COLO829 (cell line): ENCODE measurements at places on chromosomes 13 and 19.

GRCh38 chr13:38763446-38764381 lies 76.8 kb downstream of the FREM2 start:
- peak; percentile 79 for DNase-seq

GRCh38 chr19:42433503-42434260 lies 6.5 kb upstream of the LIPE start:
- peak; percentile 47 for DNase-seq

- no peak for DNase-seq
Observed at GRCh38 chr13:98846986-98847385, 94.5 kb upstream of the SLC15A1 start.

GRCh38 chr19:45098521-45099466 lies 5.8 kb downstream of the PPP1R37 start:
- no peak for DNase-seq

DNA sequence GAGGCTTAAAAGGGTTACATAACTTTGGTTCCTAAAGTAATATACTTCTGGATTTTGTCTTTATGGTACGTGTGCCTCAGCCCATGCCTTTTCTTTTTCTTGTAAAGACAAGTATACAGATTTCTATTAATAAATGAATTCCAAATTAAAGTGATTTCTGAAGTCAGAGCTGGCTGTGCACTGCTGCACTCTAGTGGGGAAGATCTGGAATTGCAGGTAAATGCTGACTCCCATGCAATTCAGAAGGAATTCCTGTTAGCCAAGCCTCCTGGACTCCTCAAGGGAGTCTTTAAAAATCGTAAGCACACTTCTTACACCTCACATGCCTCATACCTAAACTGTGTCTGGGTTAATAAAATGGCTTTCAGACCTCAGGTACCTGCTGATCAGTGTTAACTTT lies 118.4 kb upstream of the SLC7A1 start:
- peak; percentile 39 for DNase-seq

GRCh38 chr19:3986260-3987041 lies 1.2 kb upstream of the EEF2 start:
- DNase-seq: peak; percentile 56

DNA sequence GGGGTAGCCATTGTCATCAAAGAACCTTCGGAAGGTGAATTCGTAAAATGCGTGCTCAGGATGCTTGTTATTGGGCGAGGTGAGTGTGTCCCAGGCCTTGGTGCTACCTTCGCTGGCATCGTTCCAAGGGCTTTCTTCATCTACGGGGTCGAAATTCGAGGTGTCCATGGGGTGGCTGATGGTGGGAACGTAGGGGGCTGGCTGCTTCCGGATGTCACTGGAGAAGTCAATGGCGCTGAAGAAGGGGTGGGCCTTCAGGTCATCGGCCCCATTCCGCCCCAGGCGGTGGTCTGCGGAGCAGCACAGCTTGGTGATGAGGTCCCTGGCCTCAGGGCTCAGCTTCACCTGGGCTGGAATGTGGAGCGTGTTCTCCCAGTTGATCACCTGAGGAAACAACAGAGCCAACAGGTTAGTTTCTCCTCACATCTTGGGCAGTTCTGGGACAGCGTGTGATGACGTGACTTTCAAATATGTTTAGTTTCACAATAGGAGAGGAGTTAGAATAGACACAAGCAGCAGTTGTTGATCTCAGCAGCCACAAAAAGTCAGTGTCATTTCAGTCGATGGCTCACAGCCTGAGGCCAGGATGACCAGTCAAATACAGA lies 72.5 kb upstream of the XPO4 start:
- no peak for DNase-seq

DNA sequence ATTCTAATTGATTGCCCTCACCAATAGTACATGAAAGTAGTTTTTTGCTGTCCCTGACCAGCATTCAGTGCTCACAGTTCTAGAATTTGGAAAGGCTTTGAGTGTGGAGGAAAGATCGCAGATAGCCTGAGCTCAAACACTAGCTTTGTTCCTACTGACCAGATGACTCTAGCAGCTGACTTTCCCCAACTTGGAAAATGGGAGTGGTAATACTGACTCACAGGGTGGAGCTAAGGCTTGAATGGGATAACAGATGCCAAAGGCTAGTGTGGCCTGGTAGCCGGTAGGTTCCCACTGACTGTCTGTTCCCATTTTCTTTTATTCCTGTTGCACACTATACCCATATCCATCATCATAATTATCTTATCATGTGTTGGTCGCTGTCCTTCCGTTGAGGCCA lies 3.7 kb downstream of the ZSCAN22 start:
- peak; percentile 98 for DNase-seq

GRCh38 chr13:100336795-100337516 lies 248.1 kb downstream of the PCCA start:
- DNase-seq: no peak
